Activated T-helper 2 cell treated with anti-CD3 and anti-CD28 coated beads, Interferon-gamma antibody, Interleukin-2, Interleukin-4, amounts not matched to agents 10 μg/mL and 5 μg/mL and 100 μg/mL, durations not matched to agents 14 hours and 24 hours and 36 hours (primary cell): ENCODE measurements at places on chromosomes 6 and 20.

DNA sequence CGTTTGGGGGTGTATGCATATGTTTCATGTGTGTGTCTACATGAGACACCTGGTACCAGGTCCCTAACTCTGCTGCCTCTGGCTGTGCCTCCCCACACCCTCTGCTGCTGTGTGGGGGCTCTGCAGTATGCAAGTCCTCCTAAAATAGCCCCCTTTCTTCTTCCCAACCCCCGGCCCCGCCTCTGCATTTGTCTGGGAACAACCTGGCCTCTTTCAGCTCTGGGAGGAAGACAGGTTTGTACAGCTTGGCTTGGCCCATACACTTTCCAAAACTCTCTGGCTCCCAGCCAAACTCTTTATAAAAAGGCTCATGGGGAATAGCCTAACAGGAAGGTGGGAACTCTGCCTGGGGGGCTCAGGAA, 27.1 kb upstream of the EMILIN3 start:
- no peak for DNase-seq

- DNase-seq: peak; percentile 67
Measured at GRCh38 chr6:28252009-28252975, at the start of gene ZKSCAN4. ZKSCAN4 (minus strand) TSS chr6:28252269; CDS start chr6:28251980, 289 bp downstream.

- DNase-seq: no peak
Measured at GRCh38 chr6:6581054-6581453, 7.5 kb upstream of the LY86 start.

- no peak for DNase-seq
Measured at GRCh38 chr6:38640216-38640909, 634 bp upstream of the BTBD9 start.

DNA sequence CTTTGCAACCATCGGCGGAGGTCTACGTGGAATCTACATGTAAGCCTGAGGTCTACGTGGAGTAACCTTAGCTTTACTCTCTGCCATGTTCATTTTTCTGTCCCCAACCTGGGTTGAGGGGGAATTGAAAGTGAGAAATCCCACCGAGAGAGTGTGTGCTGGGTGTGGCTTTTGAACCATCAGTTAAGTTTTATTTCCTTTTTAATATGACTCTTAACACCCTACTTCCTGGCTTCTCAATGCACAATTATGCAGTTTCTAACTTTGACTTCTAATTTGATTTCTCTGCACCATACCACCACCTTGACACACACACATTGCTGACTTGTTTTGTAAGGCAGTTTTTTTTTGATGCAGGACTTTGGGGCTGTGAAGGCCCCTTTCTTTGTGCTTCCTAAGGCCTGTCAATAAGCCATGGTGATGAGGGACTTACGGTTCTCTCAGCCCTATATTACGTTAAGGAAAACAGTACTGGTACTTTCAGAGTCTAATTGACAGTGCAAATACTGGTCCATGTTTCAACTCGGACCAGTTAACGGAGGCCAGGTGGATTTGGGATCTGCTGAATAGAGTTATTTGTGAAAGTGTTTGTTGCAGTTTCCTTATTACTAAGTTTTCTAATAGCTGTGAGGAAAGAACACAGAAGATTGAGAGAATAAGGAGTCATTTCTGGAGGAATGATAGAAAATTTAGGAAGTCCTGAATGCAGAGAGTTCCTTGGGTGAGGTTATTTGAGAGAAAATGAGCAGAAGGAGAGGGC, 206.5 kb downstream of the JARID2 start:
- no peak for DNase-seq

GRCh38 chr6:150276937-150277742, 91.7 kb upstream of the IYD start:
- DNase-seq: no peak

DNA sequence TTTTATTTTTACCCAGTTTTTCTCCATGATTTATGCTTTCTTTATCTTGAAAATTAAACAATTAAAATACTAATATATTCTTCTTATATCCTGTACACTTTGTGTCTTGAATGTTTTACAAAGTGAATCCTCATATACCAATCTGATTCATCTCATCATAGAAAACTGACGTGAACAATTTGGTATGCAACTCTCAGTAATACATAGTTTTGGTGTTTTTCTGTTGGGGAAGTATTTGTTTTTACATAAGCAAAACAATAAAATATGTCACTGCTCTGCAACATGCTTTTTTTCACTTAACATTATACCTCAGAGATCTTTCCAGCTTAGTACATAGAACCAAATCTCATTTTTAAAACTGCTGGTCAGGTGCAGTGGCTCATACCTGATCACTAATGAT, 14.7 kb downstream of the DNAAF9 start:
- no peak for DNase-seq

- DNase-seq: no peak
Measured at GRCh38 chr20:19815553-19815991, 57.5 kb downstream of the RIN2 start.

DNA sequence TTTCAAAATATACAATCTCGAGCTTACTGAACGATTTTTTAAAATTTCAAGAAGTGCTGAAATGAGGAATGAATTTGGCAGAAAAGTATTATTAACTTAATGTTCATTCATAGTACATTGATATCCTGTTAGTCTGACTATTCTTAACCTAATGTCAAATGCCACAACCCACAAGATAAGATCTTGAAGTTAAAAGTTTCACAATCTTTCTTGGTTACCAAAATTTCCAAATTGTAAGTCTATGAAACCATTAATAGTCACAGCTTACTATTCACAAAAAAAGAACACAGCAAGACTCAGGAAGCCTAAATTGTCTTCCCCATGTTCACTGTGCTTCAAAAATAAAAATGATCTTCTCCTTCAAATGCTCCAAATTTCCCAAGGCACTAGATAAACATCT, 71.3 kb downstream of the HACE1 start:
- no peak for DNase-seq

DNA sequence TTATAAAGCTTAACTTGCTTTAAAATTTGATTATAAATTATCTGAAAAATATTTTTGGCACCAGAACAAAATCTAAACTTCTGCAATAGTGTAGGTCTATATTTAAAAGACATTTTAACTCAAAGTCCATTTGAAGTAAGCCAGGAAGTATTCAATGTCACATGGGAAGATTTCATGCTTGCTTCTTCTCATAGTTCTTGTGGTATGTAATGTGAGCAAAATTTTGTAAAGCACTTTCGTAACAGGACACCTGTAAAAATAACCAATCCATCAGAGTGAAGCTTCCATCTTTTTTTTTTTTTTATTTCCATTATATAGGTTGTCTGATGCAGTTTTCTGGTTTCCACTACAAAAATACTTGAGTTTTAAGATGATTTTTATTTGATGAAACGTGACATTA, 386.1 kb downstream of the LAMA2 start:
- no peak for DNase-seq

GRCh38 chr6:2599817-2600216, 150.9 kb downstream of the MYLK4 start:
- DNase-seq: no peak

DNA sequence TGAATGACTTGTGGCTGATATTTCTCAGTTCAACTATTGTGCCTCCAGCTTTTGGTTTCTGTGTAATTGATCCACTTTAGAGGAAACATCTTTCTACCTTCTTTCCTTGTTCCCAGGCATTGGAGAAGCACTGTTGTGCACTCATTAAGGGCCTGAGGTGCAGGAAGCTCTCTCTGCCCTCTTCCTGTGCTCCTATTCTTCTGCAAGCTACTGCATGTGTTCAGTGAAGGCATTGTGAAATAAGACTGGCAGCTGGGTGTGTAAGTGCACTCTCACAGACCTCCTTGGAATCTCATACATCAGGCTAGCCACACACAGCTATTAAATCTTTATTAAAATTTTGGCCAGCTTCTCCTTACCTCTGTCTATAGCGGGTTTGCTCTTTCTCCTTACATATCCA, 177.8 kb downstream of the OGFRL1 start:
- DNase-seq: no peak

- DNase-seq: no peak
Measured at GRCh38 chr20:35145141-35145564, 2.0 kb downstream of the EDEM2 start.

GRCh38 chr6:72282201-72282600, 339.7 kb upstream of the KCNQ5 start:
- no peak for DNase-seq

DNA sequence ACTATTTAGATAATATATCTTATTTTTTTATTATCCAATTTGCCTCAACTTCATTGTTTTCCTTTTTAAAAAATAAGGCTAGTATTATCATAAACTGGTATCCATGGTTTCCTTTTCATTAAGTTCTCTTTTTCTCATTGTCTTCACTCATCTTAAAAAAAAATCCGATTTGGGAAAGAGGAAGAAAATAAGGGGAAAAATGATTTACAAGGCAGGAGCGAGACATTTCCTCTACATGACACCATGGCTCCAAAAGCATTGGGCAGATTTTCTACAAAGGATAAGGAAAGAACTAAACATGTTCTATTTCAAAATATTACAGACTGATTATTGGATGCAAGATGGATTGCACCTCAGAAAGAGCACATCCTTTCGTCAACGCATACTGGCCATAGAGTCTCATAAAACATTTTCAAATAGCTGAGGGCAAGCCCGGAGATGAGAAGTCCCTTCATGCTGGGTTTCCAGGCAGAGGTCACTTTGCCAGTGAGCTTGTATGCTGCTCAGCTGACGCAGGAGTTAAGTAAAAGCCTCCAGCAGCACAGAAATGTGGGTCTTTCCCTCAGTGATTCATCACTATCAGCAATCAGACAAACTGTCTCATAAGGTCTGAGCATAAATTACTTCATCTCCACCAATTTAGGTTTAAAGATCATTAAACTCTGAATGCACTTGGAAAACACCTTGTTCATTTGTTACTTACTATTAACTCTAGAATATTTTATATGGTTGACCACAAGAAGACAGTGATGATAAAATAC, 129.0 kb upstream of the TNFAIP3 start:
- DNase-seq: no peak

GRCh38 chr6:15340775-15341174, 94.9 kb downstream of the JARID2 start:
- DNase-seq: no peak

- DNase-seq: no peak
Measured at GRCh38 chr6:56510984-56511531, 131.6 kb downstream of the DST start.

DNA sequence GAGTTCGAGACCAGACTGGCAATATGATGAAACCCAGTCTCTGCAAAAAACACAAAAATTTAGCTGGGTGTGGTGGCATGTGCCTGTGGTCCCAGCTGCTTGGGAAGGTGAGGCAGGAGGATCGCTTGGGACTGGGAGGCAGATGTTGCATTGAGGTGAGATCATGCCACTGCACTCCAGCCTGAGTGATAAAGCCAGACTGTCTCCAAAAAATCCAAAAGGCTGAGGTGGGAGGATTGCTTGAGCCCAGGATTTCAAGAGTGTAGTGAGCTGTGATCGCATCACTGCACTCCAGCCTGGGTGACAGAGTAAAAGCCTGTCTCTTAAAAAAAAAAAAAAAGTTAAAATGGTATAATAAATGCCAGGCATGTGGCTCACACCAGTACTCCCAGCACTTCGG, 1.3 kb upstream of the PTCRA start:
- no peak for DNase-seq

DNA sequence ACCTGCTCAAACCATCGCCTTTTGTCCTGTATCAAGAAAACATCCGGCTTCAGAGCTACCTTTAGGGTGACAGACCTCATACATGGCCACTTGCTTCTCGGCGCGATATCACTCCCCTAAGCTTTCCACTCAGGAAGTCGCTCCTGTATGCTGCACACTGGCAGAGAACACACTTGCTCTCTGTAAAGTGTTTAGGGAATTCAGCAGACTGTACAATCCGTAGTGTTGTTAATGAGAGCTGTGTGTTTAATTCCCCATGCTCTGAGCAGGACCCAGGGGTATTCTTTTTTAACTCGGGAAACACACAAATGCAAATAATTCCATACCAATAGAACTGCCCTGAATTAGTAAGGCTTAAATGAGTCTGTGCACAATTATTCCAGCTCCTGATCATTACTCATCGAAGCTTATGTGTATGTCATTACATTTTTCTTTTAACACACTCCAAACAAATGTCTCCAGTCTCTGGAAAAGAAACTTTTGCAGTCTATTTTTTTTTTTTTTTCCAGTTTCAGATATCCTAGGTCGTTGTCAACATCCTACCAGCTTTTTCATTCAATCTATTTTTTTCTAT, 338.7 kb upstream of the ARID1B start:
- DNase-seq: no peak

- DNase-seq: no peak
Measured at GRCh38 chr20:18267815-18268214, 20.5 kb upstream of the ZNF133 start.

- no peak for DNase-seq
Measured at GRCh38 chr6:109671733-109672132, 19.3 kb downstream of the AK9 start.

DNA sequence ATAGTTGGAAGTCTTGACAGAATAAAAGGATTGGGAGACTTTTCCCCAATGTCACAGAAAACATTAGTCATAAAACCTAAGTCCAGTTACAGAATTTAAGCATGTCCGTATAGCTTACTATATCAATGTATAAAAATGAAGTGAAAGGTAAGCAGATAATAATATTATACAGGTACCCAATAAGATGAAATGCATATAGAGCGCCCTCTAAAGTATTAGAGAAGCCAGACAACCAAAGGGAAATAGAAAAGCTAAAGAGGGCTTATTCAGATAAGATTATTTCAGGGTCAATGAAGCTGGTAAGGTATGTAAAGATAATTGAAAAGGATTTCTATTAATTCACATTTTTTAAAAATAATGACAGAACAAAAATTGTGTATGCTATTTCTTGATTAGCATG, 947.7 kb upstream of the MAP3K7 start:
- no peak for DNase-seq

DNA sequence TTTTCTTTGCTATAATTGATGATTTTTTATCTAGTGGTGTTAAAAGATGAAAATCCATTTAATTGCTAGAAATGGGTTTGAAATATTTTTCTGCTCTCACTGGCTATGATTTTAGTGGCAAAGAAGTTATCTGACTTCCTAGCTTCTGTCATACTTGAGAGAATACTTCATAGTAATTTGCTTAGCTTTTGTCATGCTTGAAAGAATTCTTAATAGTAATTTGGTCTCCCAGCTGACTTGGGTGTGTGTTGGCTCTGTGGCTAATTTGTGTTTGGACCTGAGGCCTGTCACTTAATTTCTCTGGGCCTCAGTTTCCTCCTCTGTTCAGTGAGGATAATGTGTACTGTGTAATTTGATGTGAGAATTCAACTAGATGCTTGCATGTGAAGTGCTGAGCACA, 12.8 kb upstream of the RMND1 start:
- DNase-seq: no peak

- no peak for DNase-seq
Measured at GRCh38 chr20:43404878-43405277, 52.8 kb upstream of the SRSF6 start.

DNA sequence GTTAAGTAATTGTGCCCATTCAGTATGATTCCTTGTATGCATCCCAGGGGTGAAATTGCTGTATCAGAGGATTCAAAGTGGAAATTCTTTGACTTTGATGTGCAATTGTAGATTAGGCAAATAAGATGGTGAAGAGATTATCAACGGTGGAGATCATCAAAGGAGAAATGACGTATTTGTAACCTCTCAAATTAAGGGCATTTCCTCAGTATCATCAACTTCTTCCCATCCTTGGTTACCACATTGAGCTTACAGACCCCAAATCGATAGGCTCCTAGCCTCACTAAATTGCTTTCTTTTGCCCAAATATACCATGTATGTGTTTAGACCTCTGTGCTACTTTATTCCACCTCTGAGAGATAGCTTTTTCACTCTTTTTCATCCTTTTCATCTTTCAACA, 213.1 kb upstream of the ZFP64 start:
- no peak for DNase-seq
